Neural crest cell (in vitro differentiated cells): ENCODE measurements at places on chromosomes 4 and X.

- no peak for DNase-seq
Observed at GRCh38 chr4:118751629-118752323, 66.6 kb downstream of the METTL14 start.

DNA sequence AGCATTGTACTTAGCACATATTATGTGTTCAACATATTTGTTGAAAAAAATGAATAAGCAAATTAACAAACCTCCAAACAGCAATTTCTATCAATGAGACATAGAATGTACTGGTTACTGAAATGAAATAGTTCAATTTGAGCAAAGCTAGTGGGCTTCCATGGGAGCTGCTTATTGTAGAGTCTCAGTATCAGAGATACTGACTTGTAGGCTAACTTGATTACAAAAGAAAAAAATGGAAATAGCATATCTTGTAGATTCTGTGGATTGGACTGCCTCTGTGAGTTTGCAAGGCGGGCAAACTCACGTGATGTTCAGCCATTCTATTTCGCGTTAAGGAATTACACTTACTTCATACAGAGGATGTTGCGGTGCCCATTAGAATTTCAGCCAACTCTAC lies 222.1 kb upstream of the JADE1 start:
- no peak for DNase-seq

DNA sequence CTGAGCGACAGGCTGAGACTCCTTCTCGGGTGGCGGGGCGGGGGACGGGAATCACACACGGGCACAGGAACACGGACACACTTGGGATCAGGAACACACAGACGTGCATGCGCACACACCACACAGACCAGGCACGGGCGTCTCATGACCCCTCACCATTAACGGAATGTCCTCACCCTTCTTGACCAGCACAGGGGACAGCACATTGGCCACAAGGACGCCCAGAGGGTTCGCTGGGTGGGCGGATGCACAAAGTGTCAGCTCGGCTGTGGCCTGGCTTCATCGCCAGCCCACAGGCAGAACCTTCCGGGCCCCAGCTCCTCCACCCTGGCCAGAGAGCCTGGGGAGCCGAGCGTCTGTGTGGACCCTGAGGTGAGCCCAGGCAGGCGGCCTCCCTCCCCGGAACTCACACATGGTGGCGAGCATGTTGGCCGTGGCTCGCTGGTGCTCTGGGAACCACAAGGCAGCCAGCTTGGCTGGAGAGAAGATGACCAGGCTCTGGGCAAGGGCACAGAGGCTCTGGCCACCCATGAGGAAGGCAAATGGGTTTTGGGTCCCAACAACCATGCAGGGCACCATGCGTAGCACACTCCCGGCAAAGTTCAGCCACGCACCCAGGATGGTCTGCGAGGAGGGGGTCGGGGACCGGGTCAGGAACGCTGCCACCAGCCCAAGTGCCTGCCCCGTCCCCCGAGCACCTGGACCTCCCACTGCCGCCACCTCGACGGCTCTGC lies 3.1 kb downstream of the SLC49A3 start:
- no peak for DNase-seq

DNA sequence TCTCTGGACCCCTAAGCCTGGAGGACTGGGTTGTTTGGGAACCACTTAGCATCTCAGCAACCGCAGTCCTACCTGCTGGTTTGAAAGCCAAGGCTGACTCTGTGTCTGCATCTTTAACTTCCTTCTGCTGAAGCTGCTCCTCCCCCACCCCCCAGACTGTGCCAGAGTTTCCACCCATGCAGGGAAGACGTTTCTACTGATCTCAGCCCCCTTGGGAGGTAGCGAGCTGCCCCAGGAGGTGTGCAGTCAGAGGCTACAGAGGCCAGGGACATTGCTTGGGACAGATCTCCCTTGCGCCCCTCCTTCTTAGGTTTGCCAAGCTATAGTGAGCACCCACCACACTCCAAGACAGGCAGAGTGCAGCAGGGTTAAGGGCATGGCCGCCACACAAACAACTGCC lies 4.7 kb upstream of the FATE1 start:
- no peak for DNase-seq

- DNase-seq: no peak
Observed at GRCh38 chr4:182918044-182918607, 940 bp upstream of the DCTD start.

GRCh38 chrX:46838486-46838870 lies 1.6 kb downstream of the RP2 start:
- no peak for DNase-seq

- no peak for DNase-seq
Observed at GRCh38 chrX:123230798-123231197, 46.7 kb downstream of the GRIA3 start.

DNA sequence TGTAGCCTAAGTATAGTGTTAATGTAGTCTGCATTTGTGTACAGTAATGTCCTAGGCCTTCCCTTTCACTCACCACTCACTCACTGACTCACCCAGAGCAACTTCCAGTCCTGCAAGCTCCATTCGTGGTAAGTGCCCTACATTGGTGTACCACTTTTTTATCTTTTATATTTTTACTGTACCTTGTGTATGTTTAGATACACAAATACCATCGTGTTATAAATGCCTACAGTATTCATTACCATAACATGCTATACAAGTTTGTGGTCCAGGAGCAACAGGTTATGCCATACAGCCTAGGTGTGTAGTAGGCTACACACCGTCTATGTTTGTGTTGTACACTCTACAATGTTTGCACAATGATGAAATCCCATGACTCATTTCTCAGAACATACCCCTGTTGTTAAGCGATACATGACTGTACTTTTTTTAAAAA lies 15.4 kb downstream of the TSPAN5 start:
- DNase-seq: no peak

GRCh38 chr4:61332693-61333092 lies 132.6 kb downstream of the ADGRL3 start:
- DNase-seq: no peak

- DNase-seq: no peak
Observed at GRCh38 chr4:136893573-136893972, 638.7 kb downstream of the PCDH18 start.

DNA sequence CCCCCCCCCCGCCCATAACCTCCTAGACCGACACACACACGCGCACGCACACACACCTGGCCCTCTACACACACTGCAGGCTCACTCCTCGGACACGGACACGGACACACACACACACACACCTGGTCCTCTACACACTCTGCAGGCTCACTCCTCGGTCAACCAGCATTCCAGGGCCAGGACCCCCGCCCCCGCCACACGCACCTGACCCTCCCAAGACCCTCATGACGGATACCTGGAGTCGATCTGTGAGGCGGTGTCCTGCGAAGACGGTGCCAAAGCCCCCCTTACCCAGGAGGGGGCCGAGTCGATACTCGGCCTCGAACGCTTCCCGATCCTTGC lies 552 bp downstream of the PIM2 start:
- no peak for DNase-seq

DNA sequence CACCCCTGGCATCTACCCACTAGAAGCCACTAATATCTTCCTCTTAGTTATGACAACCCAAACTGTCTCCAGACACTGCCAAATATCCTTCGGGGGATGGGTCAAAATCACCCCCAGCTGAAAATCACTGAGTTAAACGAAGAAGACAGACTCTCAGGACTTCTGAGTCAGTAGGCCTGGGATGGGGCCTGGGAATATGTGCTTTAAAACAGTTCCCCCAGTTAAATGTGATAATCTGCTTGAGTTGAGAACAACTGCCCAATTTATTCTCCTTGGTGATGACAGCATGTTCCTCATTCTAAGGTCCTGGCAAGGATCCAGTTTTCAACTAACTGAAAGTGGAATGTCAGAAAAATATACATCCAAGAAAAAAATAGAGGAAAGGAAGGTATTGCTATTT lies 52.4 kb downstream of the CBLL2 start:
- no peak for DNase-seq

DNA sequence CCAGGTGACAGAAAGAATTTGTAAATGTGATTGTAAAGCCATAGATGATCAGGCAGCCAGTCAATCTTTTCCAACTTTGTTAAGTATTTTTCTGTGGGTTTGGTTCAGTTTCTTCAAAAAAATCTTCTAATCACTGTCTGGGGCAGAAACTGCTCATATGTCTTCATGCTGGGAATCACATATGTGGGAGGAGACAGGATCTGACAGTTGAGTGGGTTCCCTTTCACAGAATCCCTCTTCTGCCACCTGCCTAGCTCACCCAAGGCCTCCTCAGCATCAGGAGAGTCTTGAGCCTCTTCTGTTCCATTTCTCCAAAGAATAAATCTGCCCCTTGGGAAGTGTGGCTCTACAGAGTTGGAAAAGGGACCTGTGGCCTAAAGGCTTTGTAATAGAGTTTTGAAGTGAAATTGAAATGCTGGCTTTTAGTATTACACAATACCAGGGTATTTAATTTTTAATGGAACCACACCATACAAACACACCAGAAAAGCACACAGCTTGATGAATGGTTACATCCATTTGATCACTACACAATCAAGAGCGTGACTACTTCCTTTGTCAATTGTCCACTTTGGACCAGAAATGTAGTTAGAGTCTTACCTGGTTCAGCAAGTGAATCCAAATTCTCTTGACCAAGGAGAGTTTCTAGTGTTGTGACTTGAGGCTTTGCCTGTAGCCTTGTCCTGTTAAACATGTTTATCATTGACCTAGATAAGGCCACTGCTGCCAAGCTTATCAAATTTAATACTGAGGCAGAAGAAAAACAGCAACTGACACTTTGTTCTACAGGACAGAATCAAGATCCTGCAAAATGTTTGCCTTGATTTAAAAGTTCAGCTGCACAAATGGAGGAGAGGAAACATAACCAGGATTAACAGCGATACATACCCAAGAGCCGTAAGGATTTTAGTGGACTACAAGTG lies 20.4 kb downstream of the MSMO1 start:
- DNase-seq: no peak

GRCh38 chr4:92421920-92422319 lies 118.2 kb downstream of the GRID2 start:
- DNase-seq: no peak

DNA sequence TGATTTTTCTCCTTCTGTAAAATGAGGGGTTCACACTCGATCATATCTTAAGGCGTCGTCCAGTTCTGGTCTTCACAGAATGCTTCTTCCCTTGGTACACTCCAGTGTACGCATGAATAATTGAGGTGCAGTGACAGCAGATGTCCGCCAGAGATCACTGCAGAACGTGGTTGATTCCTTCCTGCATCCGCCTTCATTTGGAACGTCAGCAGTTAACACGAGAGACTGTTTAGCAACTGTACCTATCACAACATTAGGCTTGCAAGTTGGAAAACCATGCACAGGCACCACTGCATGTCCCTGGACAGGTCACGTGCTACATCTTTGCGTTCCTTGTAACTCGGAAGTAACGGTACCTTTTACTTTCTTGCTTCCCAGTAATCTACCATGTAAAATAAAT lies 66.0 kb upstream of the GEMIN8 start:
- DNase-seq: peak; percentile 20

DNA sequence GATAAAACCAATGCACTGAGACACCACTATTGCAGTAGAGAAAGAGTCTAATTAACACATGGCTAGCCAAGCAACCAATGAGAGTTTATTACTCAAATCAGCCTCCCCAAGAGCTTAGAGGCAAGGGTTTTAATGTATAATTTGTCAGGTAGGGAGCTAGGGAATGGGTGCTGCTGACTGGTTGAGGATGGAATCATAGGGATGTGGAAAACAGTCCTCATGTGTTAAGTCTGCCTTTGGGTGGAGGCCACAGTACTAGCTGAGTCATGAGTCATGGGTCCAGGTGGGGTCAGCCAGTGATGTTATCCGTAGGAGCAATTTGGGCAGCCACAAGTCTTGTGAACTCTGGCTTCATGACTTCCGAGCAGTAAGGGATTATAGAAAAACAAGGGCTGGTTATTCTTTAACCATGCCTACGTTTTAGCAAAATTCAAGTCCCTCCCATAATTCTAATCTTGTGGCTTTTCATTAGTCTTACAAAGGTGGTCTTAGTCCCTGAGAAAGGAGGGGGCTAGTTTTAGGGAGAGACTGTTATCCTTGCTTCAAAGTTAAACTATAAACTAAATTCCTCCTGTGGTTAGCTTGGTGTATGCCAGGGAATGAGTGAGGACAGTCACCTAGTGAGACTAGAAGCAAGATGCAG lies 25.1 kb upstream of the PLAC8 start:
- DNase-seq: no peak

DNA sequence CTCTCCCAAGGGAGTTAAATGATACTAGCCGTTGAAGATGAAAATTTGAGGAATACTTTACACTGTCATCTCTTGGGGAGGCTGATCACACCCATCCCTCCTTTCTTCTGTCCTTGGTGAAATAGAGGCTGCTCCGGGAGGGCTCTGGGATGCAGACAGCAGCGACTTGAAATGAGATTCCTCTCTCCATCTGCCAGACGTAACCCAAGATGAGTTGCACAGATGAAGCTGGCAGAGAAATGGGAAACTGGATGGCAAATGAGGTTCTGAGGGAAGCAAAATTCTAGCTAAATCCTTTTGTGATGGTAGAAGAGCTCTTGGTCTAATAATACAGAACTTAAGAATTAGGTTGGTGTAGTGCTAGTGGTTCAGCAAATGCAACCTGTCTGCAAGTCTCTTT lies 201.4 kb downstream of the AASDH start:
- no peak for DNase-seq

GRCh38 chrX:79482686-79483085 lies 115.6 kb upstream of the ITM2A start:
- DNase-seq: no peak

GRCh38 chrX:132592880-132593279 lies 104.0 kb upstream of the MBNL3 start:
- peak; percentile 9 for DNase-seq

- no peak for DNase-seq
Observed at GRCh38 chrX:148380650-148381561, 119.5 kb upstream of the AFF2 start.

DNA sequence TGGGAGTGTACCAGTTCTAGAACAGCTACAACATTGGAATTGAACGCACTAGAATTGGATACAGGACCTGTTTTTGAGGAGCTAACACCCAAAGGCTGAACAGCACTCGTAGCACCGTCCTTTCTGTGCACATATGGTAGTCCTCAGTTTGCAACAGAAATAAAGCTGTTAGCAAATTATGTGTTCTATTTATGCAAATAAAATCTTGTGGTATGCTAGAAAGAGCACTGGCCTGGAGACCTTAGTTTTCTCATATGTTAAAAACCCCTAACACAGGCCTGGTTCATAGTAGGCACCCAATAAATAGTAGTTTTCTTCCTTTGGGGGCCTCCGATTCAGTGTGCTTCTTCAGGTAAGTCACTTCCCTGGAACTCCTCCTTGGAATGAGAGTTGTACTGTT lies 140.3 kb downstream of the AR start:
- DNase-seq: no peak

GRCh38 chrX:12137951-12138360 lies 317 bp upstream of the FRMPD4 start:
- peak; percentile 1 for DNase-seq

- DNase-seq: no peak
Observed at GRCh38 chr4:138611721-138612120, 369.6 kb upstream of the SLC7A11 start.

GRCh38 chr4:7541414-7541810 lies 106.7 kb upstream of the PSAPL1 start:
- DNase-seq: no peak
